AG04449 (cell line): ENCODE measurements at places on chromosomes 2 and 18.

DNA sequence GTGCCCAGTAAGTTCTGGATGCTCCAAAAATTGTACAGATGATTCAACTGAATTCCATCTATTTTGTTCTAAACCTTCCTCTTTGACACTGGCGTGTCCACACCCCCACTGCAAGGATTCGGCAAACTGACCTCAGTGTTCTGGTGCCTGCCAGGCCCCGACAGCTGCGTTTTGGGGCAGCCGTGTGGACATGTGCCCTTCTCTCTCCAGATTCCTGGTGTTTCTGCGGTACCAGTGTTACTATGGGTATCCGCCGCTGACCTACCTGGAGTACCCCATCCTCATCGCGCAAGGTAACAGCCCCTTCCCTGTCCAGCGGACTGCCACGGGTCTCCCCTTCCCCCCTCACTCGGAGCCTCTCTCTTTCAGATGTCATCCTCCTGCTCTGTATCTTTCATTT, 5.0 kb downstream of the SLC66A3 start:
- no peak for DNase-seq

- DNase-seq, result no peak
These were observed 29.7 kb downstream of the CNDP1 start for GRCh38 chr18:74563999-74564398.

DNA sequence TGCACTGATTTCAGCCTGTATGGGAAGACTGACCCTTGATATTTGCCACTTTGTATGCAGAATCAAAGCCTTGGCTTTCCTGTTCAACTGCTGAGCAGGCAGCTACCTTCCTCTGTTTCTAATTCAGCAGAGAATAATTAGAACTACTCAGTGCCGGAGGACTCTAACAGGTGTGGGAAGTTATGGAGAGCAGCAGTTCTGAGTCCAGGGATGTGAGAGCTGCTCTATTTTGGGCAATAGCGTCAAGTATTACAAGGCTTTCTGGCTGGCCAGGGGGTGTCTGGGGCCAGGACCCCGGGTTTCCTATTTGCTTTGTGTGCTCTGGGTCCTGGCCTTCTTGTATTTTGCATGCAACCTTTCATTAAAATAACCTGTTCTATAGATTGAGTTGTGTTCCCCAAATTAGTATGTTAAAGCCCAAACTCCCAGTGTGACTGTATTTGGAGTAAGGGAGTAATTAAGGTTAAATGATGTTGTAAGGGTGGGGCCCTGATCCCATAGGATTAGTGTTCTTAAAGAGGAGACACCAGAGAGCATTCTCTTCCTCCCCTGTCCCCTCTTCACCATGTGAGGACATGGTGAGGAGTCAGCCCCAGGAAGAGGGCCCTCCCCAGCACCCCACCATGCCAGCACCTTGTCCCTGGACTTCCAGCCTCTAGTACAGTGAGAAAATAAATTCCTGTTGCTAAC, 5.6 kb upstream of the NTSR2 start:
- no peak for DNase-seq

- DNase-seq, result no peak
These were observed 163.5 kb upstream of the BOD1L2 start for GRCh38 chr18:56983275-56983992.
